Hematopoietic multipotent progenitor cell treated with erythropoietin and hydrocortisone succinate and interleukin-3 and kit ligand, for 6 days (in vitro differentiated cells): ENCODE measurements at places on chromosomes 3 and 15.

- peak; percentile 61 for DNase-seq
Measured at GRCh38 chr3:113441051-113441770, at the start of gene CFAP44. Gene CFAP44 (minus strand): TSS chr3:113441493. CDS start chr3:113433664, 7,829 bp downstream.

- peak; percentile 41 for DNase-seq
Measured at GRCh38 chr3:15460891-15461531, 33.6 kb downstream of the EAF1 start.

GRCh38 chr3:12460127-12460526, 24.2 kb upstream of the TSEN2 start:
- no peak for DNase-seq

GRCh38 chr3:65078748-65079147, 390.9 kb upstream of the ADAMTS9 start:
- no peak for DNase-seq

- no peak for DNase-seq
Measured at GRCh38 chr3:32996048-32996754, 44.8 kb downstream of the CCR4 start.

DNA sequence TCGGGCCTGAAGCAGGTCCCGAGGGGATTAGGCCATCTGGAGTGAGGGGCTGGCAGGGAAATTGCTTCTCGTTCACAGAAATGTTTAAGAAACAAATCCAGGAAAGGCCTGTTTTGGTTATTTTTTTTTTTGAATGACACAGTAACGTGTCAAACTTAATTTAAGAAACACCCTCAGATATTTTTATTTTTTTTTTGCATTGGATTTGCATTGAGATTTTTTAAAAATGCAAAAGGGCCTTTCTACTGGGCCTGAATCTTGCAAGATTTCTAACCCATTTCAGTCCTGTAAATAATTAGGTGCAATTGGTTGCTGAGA, 25.0 kb upstream of the KLF13 start:
- DNase-seq = no peak

DNA sequence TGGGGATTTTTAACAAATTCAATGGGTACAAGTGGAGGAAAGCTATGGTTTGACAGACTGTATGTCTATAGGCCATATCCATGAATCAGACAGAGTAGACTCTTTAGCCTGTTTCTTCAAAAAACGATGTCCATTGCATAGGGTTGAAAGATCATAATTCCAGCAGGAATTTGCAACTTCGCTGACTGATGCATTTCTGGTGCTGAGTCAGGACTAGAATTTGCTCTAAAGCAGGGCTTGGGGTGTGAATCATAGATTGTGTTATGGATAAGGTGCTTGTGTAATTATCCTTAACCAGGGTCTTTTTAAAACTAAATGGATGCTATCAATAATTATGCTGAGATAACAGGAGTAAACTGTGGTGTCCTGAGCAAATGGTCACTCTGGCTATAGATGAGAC, 200.4 kb upstream of the TBC1D5 start:
- no peak for DNase-seq

DNA sequence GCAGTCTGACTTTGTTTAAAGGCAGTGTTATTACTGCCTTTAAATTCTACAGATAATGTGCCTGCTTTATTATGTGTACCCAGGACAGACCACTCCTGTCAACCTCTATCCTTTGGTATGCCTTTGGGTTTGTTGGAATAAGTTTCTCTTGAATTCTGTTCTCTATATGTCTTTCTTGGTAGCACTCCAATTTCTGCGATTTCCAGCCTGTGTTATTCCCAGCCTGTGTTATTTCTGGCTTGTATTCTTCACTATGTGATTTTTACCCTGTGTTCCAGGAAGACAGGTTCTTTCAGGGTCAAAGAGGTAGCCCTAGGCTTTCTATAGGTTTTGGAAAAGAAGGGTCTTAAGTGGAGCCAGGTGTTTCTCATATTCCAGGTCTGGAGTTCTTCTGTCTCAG, 407.4 kb upstream of the AZI2 start:
- no peak for DNase-seq
